HuH-7 (cell line): ENCODE measurements at places on chromosomes 2 and 18.
A peak's percentile ranks its signal among the peaks of the same experiment; 100 is the strongest.

- no peak for DNase-seq
Measured at GRCh38 chr2:68151037-68151436, 6.7 kb upstream of the PNO1 start.

GRCh38 chr2:27356056-27356381 is 545 bp downstream of the GTF3C2 start:
- peak; percentile 41 for DNase-seq

DNA sequence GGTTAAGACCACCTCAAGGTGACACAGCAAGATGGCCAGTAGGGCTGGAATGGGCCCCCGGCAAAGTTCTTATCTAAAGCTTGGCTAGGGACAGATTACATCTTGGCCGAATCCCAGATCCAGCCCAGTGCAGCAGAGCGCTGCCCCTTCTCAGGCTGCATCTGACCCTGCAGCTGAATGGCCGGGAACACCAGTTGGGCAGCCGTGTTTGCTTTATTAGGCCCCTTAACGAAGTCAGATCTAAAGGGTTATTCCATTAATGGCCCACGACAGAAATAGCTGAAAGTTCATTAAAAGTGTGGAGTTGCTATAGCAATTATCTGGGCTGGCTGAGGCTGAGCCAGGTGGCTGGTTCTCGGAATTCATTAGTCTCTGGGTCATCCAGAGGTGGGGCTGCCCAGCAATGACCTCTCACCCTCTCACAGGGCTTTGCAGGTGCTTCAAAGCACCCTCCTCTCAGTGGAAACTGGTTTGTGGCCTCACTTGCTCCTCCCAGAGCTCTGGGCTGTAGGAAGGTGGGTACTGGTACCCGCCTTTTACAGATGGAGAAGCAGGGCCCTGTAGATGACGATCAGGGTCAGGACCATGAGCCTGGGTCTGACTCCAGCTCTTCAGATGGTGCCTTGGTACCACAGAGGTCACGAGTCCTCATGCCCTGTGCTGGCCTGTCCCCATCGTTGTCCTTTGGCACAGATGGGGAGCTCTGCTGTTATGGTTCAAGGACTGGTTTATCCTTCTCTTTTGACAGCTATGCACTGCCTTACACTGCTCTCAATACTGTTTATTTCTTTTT is 68.8 kb downstream of the EMX1 start:
- DNase-seq = no peak

DNA sequence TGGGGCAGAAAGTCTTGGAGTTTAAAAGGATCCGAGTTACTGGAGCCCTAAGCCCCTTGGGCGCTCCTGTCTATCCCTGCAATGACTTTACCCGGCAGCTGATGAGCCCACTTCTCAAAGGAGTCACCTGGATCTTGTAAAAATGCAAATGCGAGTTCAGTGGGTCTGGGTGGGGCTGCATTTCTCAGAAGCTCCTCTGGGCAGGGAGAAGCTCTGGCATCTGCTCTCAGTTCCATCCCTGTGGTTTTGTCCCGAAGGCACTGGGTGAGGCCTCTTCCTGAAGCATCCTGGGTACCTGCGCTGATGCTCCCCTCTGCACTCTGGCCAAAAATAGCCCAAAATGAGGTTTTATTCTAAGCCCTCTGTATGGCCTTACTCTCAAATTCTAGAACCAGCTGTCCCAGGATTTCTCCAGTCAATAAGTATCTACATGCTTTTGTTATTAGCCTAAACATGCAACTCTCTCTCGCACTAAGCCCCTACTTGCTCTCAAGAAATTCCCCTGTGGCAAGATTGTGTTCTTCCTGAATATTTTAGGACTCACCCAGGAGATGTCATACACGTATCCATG is 167.8 kb upstream of the APCDD1 start:
- DNase-seq = no peak

GRCh38 chr2:112109278-112109677 is 28.9 kb upstream of the FBLN7 start:
- DNase-seq = no peak

- no peak for DNase-seq
Measured at GRCh38 chr2:230394301-230394700, 21.7 kb upstream of the SP100 start.

DNA sequence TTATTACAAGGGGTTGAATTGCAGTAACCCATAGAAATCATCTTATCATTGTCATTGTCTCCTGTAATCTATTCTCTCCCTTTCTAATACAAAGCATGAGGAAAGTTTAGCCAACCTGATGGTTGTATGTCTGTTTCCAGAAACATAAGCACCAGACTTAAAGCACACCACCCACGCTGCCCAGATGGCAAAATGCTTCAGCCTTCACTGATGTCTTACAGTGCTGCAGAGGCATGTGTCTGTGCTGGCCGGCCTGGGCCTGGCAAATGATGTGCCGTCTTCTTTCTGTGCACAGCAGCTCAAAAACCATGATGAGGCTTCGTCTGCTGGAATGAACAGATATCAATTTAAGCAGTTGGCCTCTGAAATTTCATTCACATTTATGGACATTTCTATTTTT is 443.0 kb upstream of the RGPD4 start:
- DNase-seq = no peak

- peak; percentile 45 for DNase-seq
Measured at GRCh38 chr2:16773080-16773713, 107.6 kb upstream of the CYRIA start.

DNA sequence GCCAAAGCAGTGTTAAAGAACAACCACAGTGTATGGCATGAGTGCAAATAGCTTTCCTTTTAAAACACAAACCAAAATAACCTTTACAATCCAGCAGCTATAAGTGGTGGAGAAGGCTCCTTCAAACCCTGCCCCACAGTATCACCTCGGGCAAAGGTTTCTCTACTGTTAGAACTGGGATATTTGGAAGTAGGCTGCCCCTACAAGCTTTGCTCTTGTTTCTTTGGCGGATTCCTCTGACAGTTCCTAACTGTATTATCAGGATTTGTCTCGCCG is 214.8 kb downstream of the ZNF521 start:
- DNase-seq = no peak

DNA sequence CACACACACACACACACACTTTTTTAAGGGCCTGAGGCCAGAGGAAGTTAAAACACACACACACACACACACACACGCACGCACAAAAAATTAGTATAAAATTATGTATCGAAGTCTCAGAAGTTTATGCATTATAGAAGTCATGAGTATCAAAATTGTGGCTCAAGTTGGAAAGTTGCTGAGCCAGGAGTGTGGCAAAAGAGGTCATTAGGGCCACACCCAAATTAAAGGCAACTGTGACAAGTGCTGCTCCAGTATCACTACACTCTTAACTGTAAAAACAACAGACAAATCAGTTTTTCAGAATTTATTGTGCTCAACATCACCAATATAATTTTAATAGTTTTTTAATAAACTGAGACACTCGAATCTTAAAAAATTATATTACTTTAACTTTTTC is 36.9 kb downstream of the YWHAQ start:
- DNase-seq = no peak

- DNase-seq = no peak
Measured at GRCh38 chr2:101688261-101688660, 9.2 kb upstream of the MAP4K4 start.
